ENCODE measurements at places on chromosomes 7 and 10. TPM values are rescaled to one million over a fixed set of nuclear protein-coding genes. Genes with fewer than 3 reads are reported as not detected.

DNA sequence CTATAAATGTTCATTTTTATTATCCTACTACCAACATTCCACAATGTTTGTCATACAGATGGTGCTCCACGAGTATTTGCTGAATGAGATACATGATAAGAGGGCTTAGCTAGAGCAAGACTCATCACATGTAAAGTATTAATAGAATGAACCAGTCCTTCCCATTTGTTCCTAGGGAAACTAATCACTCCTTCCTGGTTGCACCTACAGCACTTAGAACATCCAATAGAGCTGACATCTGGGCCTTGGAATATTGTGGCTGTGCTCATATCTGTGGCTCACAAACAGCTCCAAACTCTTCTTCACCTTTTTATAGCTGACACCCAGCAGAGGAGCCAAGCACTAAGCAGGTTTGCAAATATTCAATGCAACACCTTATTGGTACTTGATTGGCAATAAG, 91.9 kb upstream of the C1GALT1 start:
- no peaks in the 10 kb centered on the region for H3K27me3 ChIP-seq
- H3K27ac ChIP-seq, result no peak overlapping the region
- H3K36me3 ChIP-seq, result no peaks in the 10 kb centered on the region
- H3K4me3 ChIP-seq, result no peak overlapping the region
- H3K4me1 ChIP-seq, result no peaks in the 10 kb centered on the region

DNA sequence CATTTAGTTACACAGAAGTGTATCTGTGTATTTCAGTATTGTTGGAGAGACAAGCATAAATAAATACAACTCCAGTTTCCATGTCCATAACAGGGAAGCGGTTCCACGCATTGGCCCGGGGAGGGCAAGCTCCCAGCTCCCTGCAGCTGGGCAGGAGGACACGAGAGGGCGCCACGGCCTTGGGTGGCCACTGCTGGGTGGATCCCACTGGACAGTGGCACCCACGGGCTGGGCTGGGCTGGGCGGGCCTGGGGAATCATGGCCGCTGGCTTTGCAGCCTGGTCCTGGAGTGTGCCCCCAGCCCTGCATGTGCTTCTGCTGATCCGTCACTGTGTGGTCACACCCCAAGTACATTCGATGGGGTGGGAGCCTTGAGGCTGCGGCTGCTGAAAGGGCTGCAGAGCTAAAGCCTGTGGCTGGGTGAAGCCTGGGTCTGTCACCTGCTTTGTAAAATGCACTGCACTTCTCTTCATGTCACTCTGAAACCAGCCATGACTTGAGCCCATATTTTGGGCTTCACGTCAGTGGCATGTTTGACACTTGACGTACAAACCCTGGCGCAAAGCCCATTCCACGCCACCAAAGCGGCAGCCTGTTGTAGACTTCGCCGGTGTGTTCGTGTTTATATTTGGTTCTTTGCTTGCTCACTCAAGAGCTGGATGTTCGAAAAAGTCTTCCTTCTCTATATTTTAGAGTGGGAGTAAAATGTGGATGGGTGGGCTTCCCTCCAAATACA, 27.5 kb downstream of the LRRC27 start:
- no peaks in the 10 kb centered on the region for H3K36me3 ChIP-seq
- H3K4me1 ChIP-seq, result no peaks in the 10 kb centered on the region
- H3K27ac ChIP-seq, result no peak overlapping the region
- no peaks in the 10 kb centered on the region for H3K27me3 ChIP-seq
- no peak overlapping the region for H3K4me3 ChIP-seq

GRCh38 chr10:101763141-101763846, 12.6 kb downstream of the FGF8 start:
- H3K27me3 ChIP-seq, result no peaks in the 10 kb centered on the region
- no peak overlapping the region for H3K4me3 ChIP-seq
- DNase-seq, result no peak
- H3K27ac ChIP-seq, result no peak overlapping the region

GRCh38 chr7:158458096-158458495, 129.5 kb downstream of the PTPRN2 start:
- no peak for DNase-seq
- H3K4me1 ChIP-seq, result no peaks in the 10 kb centered on the region
- H3K27me3 ChIP-seq, result 0 out of 2 replicates have a peak, but pooled peaks cover 4% of the 10 kb centered on the region
- no peak overlapping the region for H3K27ac ChIP-seq
- H3K36me3 ChIP-seq, result no peaks in the 10 kb centered on the region

GRCh38 chr10:11245981-11246590, 228.4 kb downstream of the CELF2 start:
- H3K4me1 ChIP-seq, result no peaks in the 10 kb centered on the region
- DNase-seq, result no peak
- H3K36me3 ChIP-seq, result no peaks in the 10 kb centered on the region
- peaks cover 25% of the 10 kb centered on the region for H3K27me3 ChIP-seq
- no peak overlapping the region for H3K27ac ChIP-seq

DNA sequence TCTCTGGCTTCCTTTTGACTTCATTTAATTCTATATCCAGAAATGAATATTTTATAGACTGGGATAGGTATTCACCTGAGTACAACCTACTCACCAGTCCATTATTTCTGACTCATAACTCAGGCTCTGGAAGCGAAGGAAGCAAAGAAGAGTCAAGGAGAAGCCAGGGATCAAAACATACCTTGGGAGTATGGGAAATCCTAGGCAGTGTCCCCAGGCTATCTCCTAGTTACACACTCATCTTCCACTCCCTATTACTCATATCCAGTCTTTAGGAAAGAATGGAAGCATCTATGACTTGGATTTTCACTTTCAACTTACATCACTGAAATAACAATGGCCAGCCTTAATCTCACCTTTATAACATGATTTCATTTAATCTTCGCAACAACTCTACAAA, 40.9 kb upstream of the ELAPOR2 start:
- peak overlapping the region; percentile 73 for H3K27ac ChIP-seq
- DNase-seq, result peak; percentile 90
- H3K4me3 ChIP-seq, result no peak overlapping the region
- H3K4me1 ChIP-seq, result peaks cover 16% of the 10 kb centered on the region
- no peaks in the 10 kb centered on the region for H3K27me3 ChIP-seq
- H3K36me3 ChIP-seq, result no peaks in the 10 kb centered on the region

DNA sequence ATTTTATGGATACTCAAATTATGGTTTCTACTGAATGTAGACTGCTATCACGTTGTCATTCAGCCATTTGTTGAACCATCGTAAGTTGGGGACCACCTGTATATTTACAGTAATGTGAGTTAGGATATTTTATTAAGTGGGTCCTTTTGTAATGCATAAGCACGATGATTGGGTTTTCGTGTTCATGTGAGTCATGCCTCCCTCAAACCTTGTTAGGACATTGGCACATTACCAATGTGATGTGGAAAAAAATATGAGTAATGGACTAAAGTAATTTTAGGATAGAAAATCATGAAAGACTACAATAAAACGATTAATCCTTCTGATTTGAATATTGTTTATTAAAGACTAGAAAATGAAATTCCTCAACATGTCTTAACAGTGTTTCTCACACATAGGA, 8.7 kb downstream of the SMC3 start:
- no peaks in the 10 kb centered on the region for H3K27me3 ChIP-seq
- peaks cover 13% of the 10 kb centered on the region for H3K4me1 ChIP-seq
- peaks cover 25% of the 10 kb centered on the region for H3K36me3 ChIP-seq
- no peak overlapping the region for H3K27ac ChIP-seq
- no peak overlapping the region for H3K4me3 ChIP-seq

DNA sequence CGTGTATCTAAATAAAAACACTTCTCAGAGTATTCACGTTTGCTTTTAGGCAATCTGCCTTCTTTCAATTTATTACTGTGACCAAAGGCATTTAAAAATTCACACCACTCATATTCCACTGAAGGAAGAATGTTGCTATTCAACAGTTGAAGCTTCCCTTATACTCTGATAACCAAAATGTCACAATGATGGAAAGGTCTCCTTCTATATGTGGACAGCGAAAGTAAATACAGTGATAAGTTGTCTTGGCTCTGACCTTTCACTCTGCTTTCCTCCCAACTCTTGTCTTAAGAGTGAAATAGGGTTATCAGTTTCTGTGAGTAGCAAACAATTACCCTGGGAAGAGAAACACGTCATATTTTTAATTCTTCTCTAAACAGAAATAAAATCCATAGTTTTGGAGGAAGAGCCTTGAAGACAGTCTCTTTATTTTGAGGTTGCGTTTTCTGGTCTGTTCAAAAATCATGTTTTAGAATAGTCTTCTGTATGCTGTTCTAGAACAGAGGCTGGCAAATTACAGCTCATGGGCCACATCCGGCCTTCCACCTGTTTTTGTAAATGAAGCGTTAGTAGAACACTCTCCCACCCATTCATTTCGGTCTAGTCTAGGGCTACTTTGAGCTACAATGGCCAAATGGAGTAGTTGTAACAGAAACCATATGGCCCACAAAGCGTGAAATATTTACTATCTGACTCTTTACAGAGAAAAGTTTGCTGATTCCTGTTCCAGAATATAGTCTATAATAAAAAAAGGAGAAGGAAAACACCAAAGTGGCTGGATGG, 41.3 kb downstream of the ETV1 start:
- H3K4me3 ChIP-seq, result no peak overlapping the region
- DNase-seq, result no peak
- no peaks in the 10 kb centered on the region for H3K36me3 ChIP-seq
- no peaks in the 10 kb centered on the region for H3K27me3 ChIP-seq

- no peak overlapping the region for H3K27ac ChIP-seq
- H3K36me3 ChIP-seq, result no peaks in the 10 kb centered on the region
- H3K4me3 ChIP-seq, result no peak overlapping the region
- DNase-seq, result no peak
These were observed 117.5 kb downstream of the TCF7L2 start for GRCh38 chr10:113067501-113067900.

DNA sequence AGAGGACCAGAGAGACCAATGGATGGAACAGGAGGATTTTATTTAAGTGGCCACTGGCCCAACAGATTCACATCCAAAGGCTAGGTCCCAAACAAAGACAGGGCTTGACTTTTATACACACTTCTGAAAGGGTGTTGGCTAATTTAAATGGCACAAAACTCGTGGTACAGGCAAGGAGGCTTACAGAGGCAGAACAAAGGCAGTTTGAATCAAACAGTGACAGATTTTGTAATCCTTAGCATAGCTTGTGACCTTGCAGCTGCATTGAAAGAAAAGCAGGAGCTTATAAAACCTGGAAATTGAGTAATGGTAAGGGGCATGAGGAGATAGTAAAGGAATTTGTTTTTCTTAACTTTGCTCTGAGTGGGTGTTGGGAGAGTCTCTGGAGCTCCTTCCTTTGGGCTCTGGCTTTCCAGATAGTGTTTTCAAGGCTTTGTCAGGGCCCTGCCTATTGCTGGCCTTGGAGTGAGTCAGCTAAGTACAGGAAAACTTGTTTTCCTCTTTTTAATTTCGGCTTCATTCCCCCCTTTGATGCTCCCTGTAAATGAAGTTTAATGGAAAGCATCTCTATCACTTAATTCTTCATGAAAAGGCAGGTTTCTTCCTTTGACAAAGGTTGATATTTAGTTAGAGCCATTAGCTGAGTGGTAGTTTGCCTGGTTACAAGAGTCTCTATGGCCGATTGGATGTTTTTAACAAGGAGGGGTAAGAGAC, 96.9 kb downstream of the TRIM24 start:
- H3K27ac ChIP-seq, result no peak overlapping the region
- no peak overlapping the region for H3K4me3 ChIP-seq
- H3K27me3 ChIP-seq, result no peaks in the 10 kb centered on the region
- peaks cover 76% of the 10 kb centered on the region for H3K36me3 ChIP-seq

DNA sequence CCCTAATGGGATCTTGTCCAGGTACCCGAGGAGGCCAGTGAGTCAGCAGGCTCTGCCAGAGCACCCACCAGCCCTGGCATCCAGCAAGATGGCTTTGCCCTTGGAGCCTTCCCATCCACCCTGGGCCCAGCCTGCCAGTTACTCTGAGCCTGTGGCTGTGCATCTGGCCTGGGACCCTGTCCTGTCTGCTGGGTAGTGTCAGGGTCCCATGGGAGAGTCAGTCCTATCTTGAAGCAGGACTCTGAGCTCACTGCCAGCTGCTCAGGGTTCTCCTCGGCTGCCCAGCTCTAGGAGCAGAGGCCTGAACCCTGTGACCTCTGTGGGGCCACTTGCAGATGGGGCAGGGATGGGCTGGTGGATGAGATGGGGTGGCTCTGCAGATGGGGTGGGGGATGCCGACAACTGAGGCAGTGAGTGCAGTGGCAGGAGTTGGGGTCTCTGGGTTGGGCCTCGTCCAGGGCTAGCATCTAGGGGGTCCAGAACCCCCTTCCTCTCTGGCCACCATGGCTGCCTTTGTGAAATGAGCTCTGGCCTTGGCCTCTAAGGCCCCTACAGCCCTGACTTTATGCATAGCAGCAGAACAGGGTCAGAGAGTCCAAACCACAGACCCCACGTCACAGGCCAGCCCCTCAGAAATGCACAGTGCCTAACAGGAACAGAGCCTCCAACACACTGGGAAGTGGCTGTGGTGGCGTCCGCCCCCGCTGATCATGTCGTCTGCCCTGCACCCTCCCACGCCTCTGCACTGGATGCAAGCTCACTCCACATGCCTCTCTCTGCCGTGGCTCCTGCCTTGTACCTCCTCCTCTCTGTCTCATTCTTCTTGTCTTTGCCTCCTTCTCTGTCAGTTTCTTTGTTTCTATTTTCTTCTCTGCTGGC, 88.1 kb upstream of the RET start:
- no peaks in the 10 kb centered on the region for H3K36me3 ChIP-seq
- H3K4me3 ChIP-seq, result no peak overlapping the region
- H3K27me3 ChIP-seq, result peaks cover 3% of the 10 kb centered on the region
- no peaks in the 10 kb centered on the region for H3K4me1 ChIP-seq
- no peak overlapping the region for H3K27ac ChIP-seq

- H3K27me3 ChIP-seq, result no peaks in the 10 kb centered on the region
- H3K36me3 ChIP-seq, result peaks cover 3% of the 10 kb centered on the region
- peak overlapping the region; percentile 66 for H3K27ac ChIP-seq
- peak; percentile 7 for DNase-seq
These were observed 900 bp downstream of the MKLN1 start for GRCh38 chr7:131328377-131329175.

DNA sequence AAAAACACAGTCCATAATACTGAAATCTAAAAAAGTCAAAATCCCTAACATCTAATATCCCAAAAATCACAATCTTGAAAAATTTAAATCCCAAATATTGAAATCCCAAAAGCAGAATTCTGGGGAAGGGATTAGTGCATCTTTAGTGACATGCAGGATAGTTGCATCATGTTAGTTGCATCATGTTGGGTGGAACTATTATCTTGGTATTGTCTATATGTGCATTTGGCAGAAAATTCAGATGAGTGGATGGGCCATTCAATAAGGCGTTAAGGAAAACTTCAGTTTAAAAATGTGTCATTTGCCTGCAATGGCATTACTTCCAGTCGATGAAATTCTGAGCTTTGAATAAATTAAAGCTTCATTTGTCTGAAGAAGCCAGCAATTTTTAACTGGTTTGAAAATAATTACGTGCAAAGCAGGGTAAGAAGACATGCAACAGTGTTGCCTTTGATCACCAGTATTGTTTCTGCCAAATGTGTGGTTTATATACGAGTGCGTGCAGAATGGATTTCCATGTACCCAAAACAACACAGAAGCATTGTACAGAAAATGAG, 221.4 kb upstream of the NFE2L3 start:
- no peak overlapping the region for H3K27ac ChIP-seq
- DNase-seq, result no peak
- H3K27me3 ChIP-seq, result peaks cover 15% of the 10 kb centered on the region
- no peak overlapping the region for H3K4me3 ChIP-seq

GRCh38 chr7:94432281-94432670, 37.6 kb downstream of the COL1A2 start:
- H3K4me3 ChIP-seq, result no peak overlapping the region
- DNase-seq, result no peak
- no peaks in the 10 kb centered on the region for H3K36me3 ChIP-seq
- no peaks in the 10 kb centered on the region for H3K4me1 ChIP-seq
- no peak overlapping the region for H3K27ac ChIP-seq
- no peaks in the 10 kb centered on the region for H3K27me3 ChIP-seq

DMBT1 gene
- 0.62 TPM for total RNA-seq

FOXI2 gene
- not detected for total RNA-seq

CUZD1 gene
- total RNA-seq, result 0.40 TPM

Measured in PC-3 (cell line).